ENCODE measurements at places on chromosomes 11 and 22.

- no peaks in the 10 kb centered on the region for H3K4me1 ChIP-seq
- no peak for DNase-seq
- H3K27ac ChIP-seq, result no peak overlapping the region
- no peak overlapping the region for H3K4me3 ChIP-seq
Observed at GRCh38 chr11:106920899-106921509, 97.3 kb downstream of the GUCY1A2 start.

GRCh38 chr11:13881226-13881905 lies 81.2 kb upstream of the SPON1 start:
- no peak for DNase-seq
- H3K4me1 ChIP-seq, result no peaks in the 10 kb centered on the region
- H3K27me3 ChIP-seq, result no peaks in the 10 kb centered on the region
- no peaks in the 10 kb centered on the region for H3K36me3 ChIP-seq

DNA sequence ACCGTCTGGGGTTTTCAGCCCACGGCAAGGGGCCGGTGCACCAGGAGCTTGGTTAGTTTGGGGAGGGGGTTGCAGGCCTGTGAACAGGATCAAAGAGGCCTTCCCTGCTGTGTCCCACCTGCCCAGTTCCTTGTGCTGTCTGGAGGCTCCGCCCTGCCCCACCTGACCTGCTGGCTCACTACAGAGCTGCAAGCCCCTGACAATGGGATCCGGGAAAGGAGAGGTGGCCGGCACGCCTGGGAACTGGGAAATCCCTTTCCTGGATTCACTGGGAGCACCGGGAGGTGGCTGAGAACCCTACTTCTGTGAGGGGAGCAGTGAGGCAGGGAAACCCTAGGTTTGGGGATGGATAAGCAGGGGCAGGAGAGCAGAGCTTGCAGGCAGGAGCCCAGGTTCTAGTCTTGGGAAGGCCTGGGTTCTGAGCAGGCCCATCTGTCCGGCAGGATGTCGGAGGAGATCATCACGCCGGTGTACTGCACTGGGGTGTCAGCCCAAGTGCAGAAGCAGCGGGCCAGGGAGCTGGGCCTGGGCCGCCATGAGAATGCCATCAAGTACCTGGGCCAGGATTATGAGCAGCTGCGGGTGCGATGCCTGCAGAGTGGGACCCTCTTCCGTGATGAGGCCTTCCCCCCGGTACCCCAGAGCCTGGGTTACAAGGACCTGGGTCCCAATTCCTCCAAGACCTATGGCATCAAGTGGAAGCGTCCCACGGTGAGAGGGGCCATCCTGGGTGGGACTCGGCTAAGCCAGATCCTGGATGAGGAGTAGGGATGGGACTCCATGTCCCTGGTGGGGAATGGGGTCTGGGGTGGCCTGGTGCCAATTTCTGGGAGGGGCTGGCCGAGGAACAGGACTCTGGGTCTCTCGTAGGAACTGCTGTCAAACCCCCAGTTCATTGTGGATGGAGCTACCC lies 786 bp downstream of the CAPN1 start:
- peak overlapping the region; percentile 82 for H3K27ac ChIP-seq
- H3K4me3 ChIP-seq, result peak overlapping the region; percentile 87
- H3K4me1 ChIP-seq, result peaks cover 6% of the 10 kb centered on the region
- no peaks in the 10 kb centered on the region for H3K27me3 ChIP-seq
- peaks cover 51% of the 10 kb centered on the region for H3K36me3 ChIP-seq

DNA sequence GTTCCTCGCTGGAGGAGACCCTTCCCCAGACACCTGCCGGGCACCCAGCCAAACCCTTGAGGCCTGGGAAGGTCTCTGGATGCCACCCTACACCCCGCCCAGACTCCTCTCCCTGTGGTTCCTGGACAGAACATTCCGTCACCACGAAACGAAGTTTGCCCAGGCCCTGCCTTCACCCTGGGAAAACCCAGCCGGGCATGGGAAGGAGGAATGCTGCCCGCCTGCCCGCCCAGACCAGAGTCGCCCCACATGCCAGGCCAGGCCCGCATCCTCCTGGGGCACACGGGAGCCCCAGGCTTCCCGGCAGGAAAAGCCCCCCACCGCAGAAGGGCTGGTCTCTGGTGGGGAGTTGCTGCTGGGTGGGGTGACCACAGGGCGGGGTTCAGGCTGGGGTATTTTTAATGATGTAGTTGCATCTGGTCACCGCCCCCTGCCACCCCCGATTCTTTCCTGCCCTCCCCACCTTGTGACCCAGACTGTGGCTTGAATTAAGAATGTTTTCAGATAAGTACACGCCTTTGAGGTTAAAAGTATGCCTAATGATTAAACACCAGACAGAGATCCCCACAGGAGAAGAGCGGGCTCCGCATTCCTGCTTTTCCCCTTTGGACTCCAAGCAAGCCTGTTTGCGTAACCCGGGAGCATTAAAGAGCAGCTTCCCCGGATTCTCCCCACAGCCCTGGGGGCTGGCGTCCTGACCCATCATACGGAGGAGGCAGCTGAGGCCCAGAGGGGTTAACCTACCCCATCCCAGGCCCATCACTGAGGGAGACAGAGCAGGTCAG lies 44.6 kb upstream of the PPARA start:
- peaks cover 93% of the 10 kb centered on the region for H3K36me3 ChIP-seq
- no peaks in the 10 kb centered on the region for H3K27me3 ChIP-seq
- H3K4me1 ChIP-seq, result peaks cover 47% of the 10 kb centered on the region
- peak overlapping the region; percentile 92 for H3K27ac ChIP-seq
- peak; percentile 88 for DNase-seq

DNA sequence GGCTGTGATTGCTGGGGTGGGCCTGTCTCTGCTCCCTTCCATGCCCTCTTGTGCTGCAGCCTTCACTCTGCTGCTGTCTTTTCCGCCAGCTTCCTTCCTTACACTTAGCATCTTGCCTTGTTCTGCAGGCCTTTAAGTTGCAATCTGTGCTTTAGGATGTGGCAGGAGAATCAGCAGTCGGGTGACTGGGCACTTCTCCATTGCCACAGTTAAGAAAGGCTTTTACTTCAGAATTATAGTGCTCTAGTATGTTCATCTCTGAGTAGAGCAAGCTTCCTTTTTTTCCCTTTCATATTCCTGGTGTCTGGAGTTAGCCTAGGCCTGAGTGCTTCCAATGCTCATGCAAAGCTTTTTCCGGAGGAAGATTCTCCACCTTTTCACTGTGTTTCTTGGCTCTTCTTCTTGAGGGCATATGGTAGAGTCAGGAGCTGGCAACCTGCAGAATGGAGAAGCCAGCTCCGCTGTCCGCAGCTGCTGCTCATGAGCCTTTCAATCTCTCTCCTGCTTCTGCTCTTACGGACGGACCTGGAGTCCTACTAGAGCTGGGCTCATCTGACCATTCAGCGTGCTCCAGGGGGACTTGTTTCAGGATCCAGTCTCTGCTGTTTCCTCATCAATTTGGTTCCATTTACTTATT lies 20.2 kb downstream of the PPP6R2 start:
- no peak overlapping the region for H3K4me3 ChIP-seq
- H3K4me1 ChIP-seq, result no peaks in the 10 kb centered on the region
- no peaks in the 10 kb centered on the region for H3K27me3 ChIP-seq
- H3K27ac ChIP-seq, result no peak overlapping the region

DNA sequence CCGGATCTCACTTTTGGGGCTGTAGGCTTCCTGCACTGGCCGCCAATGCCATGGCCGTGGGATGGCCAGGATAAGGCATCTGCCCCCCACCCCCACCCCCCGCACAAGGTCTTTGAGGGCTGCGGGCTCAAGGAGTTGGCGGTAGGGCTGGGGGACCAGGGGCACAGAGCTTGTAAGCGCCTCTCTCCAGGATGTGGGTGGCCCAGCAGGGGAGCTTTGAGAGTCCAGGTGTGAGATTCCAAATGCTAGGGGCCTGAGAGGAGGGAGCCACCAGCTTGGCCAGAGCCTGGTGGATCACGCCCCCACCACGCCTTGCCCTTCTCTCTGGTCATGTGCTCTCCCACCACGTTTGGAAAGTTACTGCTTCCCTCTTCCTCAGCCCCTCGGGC lies 5.0 kb downstream of the CD81 start:
- H3K27me3 ChIP-seq, result no peaks in the 10 kb centered on the region
- H3K27ac ChIP-seq, result peak overlapping the region; percentile 66
- peaks cover 16% of the 10 kb centered on the region for H3K36me3 ChIP-seq
- peaks cover 24% of the 10 kb centered on the region for H3K4me1 ChIP-seq
- DNase-seq, result no peak

DNA sequence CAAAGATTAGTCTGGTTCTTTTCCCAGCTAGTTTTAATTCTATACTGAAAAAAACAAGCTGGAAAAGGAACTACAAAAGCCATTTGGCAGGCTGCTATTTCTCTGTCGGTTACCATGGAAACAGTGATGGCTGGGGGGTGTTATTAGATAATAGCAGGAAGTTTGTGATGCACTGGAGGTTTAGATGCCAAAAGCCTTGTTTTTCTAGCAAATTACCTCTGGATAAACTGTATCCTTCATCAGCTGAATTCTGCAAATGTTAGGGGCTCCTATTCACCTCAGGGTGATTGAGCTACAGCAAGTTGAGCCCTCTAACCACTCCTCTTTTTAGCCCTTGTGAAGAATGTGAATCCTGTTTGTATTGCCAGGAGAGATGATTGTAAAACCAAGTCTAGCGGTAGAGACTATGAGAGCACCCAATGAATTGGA lies 25.2 kb downstream of the ALKBH3 start:
- no peak overlapping the region for H3K4me3 ChIP-seq
- H3K27ac ChIP-seq, result no peak overlapping the region
- DNase-seq, result no peak
- H3K36me3 ChIP-seq, result peaks cover 50% of the 10 kb centered on the region

GRCh38 chr11:130526846-130527245 lies 78.4 kb downstream of the ADAMTS15 start:
- H3K27me3 ChIP-seq, result no peaks in the 10 kb centered on the region
- peaks cover 3% of the 10 kb centered on the region for H3K4me1 ChIP-seq
- H3K4me3 ChIP-seq, result no peak overlapping the region
- H3K36me3 ChIP-seq, result no peaks in the 10 kb centered on the region
- no peak overlapping the region for H3K27ac ChIP-seq

DNA sequence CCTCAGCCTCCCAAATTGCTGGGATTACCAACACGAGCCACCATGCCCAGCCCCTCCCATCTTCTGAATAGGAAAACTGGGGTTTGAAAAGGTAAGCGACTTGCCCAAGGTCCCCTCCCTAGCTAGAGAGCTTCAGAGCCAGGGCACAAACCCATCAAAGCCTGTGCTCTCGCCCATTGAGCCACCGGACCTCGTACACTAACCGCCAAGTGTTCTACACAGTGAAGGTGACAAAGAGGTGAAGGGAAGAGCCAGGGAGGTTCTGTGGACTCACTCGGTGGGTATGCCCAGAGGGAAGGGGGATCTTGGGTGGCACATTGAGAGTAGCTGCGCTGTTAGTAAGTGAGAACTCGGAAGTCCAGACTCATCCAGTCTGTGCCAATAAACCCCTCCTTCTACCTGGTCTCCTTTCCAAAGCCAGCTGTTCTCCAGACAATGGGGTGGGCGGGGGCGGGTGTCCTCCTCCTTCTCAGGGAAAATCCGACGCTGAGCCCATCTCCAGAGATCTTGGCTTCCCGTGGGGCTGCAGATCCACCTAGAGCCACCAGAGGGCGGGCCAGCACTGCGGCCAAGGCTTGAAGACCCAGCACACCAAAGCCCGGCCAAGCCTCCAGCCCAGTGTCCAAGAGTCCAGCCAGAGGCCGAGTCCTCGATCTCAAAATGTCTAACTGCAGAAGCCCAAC lies 3.2 kb upstream of the RTN4RL2 start:
- H3K27me3 ChIP-seq, result peaks cover 42% of the 10 kb centered on the region
- no peaks in the 10 kb centered on the region for H3K4me1 ChIP-seq

DNA sequence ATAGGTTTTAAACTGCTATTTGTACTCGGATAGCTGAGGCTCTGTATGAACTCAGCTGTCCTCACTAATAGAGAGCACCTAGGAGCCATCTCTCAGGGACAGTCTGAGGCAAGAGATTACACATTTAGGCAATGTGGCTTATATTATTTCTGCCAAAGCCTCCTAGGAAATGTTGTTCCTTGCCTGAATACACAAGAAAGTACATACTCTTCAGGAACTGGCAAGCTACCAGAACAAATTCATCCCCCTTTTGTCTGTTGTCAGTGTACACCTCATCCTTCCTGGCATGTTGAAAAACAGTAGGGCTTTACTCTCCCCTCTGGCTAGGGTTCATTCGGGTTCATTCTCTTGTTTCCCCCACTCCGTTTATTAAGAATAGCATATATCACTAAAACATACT lies 615.9 kb upstream of the FAT3 start:
- H3K27ac ChIP-seq, result no peak overlapping the region
- H3K27me3 ChIP-seq, result no peaks in the 10 kb centered on the region
- H3K36me3 ChIP-seq, result no peaks in the 10 kb centered on the region
- no peak for DNase-seq
- no peaks in the 10 kb centered on the region for H3K4me1 ChIP-seq
- no peak overlapping the region for H3K4me3 ChIP-seq

- H3K36me3 ChIP-seq, result no peaks in the 10 kb centered on the region
- DNase-seq, result no peak
- peaks cover 2% of the 10 kb centered on the region for H3K27me3 ChIP-seq
- H3K4me3 ChIP-seq, result no peak overlapping the region
Observed at GRCh38 chr11:26651916-26652315, 69.9 kb downstream of the SLC5A12 start.

GRCh38 chr22:36787204-36787988 lies 11.5 kb upstream of the IFT27 start:
- H3K36me3 ChIP-seq, result no peaks in the 10 kb centered on the region
- DNase-seq, result no peak
- H3K4me3 ChIP-seq, result no peak overlapping the region
- H3K27ac ChIP-seq, result no peak overlapping the region
- peaks cover 7% of the 10 kb centered on the region for H3K27me3 ChIP-seq
- H3K4me1 ChIP-seq, result no peaks in the 10 kb centered on the region

GRCh38 chr22:48432781-48433518 lies 1394.7 kb downstream of the BRD1 start:
- no peaks in the 10 kb centered on the region for H3K27me3 ChIP-seq
- no peak overlapping the region for H3K4me3 ChIP-seq
- no peaks in the 10 kb centered on the region for H3K4me1 ChIP-seq
- H3K27ac ChIP-seq, result no peak overlapping the region
- DNase-seq, result no peak

DNA sequence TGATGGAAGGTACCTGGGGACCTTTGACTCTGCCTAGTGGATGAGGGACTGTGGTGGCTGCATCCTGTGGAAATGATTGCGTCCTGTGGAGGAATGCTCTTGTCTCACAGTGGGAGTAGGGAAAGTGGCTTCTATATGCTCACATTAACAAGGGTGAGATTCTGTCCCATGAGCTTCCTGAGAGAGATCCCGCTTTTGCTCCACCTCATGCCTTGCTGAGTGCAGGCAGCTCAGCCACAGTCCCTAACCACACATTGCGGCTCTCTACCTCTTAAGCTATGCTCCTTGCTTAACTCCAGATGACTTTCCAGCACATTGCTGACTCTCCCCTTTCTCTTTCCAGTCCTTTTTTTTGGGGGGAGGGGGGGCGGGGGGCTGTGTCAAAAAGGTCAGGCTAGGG lies 45.0 kb downstream of the TEAD1 start:
- no peaks in the 10 kb centered on the region for H3K27me3 ChIP-seq
- peaks cover 4% of the 10 kb centered on the region for H3K36me3 ChIP-seq
- no peak for DNase-seq

GRCh38 chr22:39300186-39300830 lies 19.1 kb downstream of the RPL3 start:
- no peak overlapping the region for H3K4me3 ChIP-seq
- H3K27ac ChIP-seq, result no peak overlapping the region
- peaks cover 4% of the 10 kb centered on the region for H3K4me1 ChIP-seq
- no peaks in the 10 kb centered on the region for H3K27me3 ChIP-seq

GRCh38 chr11:118398791-118399559 lies 2.4 kb upstream of the ATP5MG start:
- H3K27ac ChIP-seq, result no peak overlapping the region
- no peaks in the 10 kb centered on the region for H3K27me3 ChIP-seq
- peaks cover 8% of the 10 kb centered on the region for H3K4me1 ChIP-seq
- H3K4me3 ChIP-seq, result no peak overlapping the region

All from RWPE2 (cell line).